ENCODE measurements at places on chromosomes 6 and 20.

GRCh38 chr6:87237804-87238203, 82.4 kb downstream of the ZNF292 start:
- H3K4me1 ChIP-seq, result peaks cover 10% of the 10 kb centered on the region
- H3K27me3 ChIP-seq, result no peaks in the 10 kb centered on the region
- no peak for DNase-seq

GRCh38 chr6:134223796-134224420, 94.0 kb downstream of the SGK1 start:
- H3K4me1 ChIP-seq, result peaks cover 1% of the 10 kb centered on the region
- H3K4me3 ChIP-seq, result no peak overlapping the region
- no peak overlapping the region for H3K27ac ChIP-seq

- no peak overlapping the region for H3K27ac ChIP-seq
- no peaks in the 10 kb centered on the region for H3K36me3 ChIP-seq
- no peaks in the 10 kb centered on the region for H3K4me1 ChIP-seq
- no peak for DNase-seq
Observed at GRCh38 chr6:105550955-105551620, 148.2 kb upstream of the PREP start.

DNA sequence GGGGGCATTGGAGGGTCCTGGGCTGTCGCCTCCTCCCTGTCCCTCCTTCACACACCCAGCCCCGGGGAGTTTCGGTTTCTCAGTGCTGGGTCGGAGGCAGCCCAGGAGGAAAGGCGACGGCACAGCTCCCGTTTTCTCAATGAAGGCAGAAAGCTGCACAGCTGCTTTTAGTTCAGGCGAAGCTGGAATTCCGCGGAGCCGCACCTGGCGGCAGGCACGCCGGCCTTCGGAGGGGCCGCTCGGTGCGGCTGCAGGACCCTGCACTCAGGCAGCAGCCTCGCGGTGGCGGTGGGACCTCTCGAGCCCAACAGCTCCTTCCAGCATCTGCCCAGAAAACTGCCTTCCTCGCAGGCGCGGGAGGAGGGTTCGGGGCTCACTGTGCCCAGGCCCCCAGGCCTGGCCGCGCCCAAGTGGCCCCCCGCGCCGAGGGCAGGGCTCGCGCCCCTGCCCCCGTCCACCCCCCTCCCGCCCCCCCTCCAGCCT, 4.6 kb downstream of the FOXQ1 start:
- no peak overlapping the region for H3K27ac ChIP-seq
- peak overlapping the region; percentile 36 for H3K4me3 ChIP-seq
- peaks cover 38% of the 10 kb centered on the region for H3K27me3 ChIP-seq
- H3K36me3 ChIP-seq, result no peaks in the 10 kb centered on the region
- no peak for DNase-seq
- peaks cover 19% of the 10 kb centered on the region for H3K4me1 ChIP-seq

- no peak overlapping the region for H3K27ac ChIP-seq
- H3K4me3 ChIP-seq, result no peak overlapping the region
- peaks cover 1% of the 10 kb centered on the region for H3K4me1 ChIP-seq
Observed at GRCh38 chr6:12327391-12327790, 37.2 kb downstream of the EDN1 start.

DNA sequence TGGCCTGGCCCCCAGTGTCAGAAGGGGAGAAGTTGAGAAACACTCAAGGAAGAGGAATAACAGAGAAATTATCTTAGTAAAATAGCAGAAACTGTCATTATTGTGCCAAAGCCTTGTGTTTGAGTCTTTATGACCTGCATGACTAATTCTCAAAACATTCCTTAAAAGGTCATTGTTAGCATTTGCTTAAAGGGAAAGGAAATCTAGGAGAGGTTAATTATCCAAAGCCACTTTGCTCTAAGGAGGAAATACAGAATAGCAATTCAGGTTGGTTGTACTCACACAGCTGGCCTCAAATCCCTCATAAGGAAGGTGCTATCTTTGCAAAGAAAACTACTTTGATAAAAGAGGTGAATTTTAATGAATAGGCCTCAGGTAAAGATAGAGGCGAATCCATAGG, 516.7 kb downstream of the CBLN4 start:
- H3K36me3 ChIP-seq, result no peaks in the 10 kb centered on the region
- no peak for DNase-seq
- no peaks in the 10 kb centered on the region for H3K4me1 ChIP-seq
- H3K27ac ChIP-seq, result no peak overlapping the region

- H3K27ac ChIP-seq, result no peak overlapping the region
- H3K36me3 ChIP-seq, result peaks cover 6% of the 10 kb centered on the region
- no peaks in the 10 kb centered on the region for H3K27me3 ChIP-seq
- H3K4me1 ChIP-seq, result peaks cover 35% of the 10 kb centered on the region
- peak overlapping the region; percentile 83 for H3K4me3 ChIP-seq
- DNase-seq, result no peak
Observed at GRCh38 chr6:52671676-52672075, 763 bp downstream of the TMEM14A start.

GRCh38 chr20:38731738-38732113, 7.4 kb downstream of the SLC32A1 start:
- H3K4me1 ChIP-seq, result peaks cover 41% of the 10 kb centered on the region
- H3K36me3 ChIP-seq, result no peaks in the 10 kb centered on the region
- H3K27me3 ChIP-seq, result peaks cover 98% of the 10 kb centered on the region
- no peak overlapping the region for H3K27ac ChIP-seq
- no peak overlapping the region for H3K4me3 ChIP-seq
- no peak for DNase-seq

DNA sequence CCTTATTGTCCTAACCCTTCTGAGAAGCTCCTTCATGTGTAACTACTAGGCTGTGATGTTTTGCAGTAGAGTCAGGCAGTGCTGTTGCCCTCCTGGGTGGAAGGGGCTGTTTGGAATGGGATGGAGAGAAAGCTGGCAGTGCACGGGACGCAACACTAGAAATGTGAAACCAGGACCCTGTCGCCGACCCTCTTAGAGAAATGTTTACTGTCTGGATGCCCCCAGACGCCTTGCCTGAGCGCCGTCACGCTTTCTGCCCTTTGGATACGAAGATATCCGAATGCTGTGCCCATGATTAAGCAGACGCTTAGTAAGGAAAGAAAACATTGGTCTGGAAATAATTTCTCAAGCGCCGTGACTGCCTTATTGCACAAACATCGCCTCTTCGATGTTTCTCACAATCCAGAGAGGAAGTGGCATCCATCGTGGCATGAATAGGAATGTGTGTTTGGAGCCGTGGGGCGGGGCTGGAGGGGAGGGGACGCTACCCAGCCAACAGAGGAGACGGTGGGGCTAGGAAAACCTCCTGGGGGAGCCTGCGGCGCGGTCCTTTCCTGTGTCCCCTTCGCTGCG, 661 bp upstream of the PPP1R14C start:
- H3K27me3 ChIP-seq, result peaks cover 80% of the 10 kb centered on the region
- peak overlapping the region; percentile 63 for H3K4me3 ChIP-seq
- no peak for DNase-seq
- peaks cover 22% of the 10 kb centered on the region for H3K4me1 ChIP-seq

- no peaks in the 10 kb centered on the region for H3K27me3 ChIP-seq
- no peaks in the 10 kb centered on the region for H3K4me1 ChIP-seq
- no peak overlapping the region for H3K4me3 ChIP-seq
- no peak overlapping the region for H3K27ac ChIP-seq
Observed at GRCh38 chr6:112640891-112641290, 293.8 kb downstream of the RFPL4B start.

GRCh38 chr6:107594736-107595135, 104.8 kb downstream of the SOBP start:
- DNase-seq, result no peak
- no peaks in the 10 kb centered on the region for H3K4me1 ChIP-seq
- no peaks in the 10 kb centered on the region for H3K36me3 ChIP-seq
- H3K27me3 ChIP-seq, result peaks cover 23% of the 10 kb centered on the region
- H3K4me3 ChIP-seq, result no peak overlapping the region
- no peak overlapping the region for H3K27ac ChIP-seq

DNA sequence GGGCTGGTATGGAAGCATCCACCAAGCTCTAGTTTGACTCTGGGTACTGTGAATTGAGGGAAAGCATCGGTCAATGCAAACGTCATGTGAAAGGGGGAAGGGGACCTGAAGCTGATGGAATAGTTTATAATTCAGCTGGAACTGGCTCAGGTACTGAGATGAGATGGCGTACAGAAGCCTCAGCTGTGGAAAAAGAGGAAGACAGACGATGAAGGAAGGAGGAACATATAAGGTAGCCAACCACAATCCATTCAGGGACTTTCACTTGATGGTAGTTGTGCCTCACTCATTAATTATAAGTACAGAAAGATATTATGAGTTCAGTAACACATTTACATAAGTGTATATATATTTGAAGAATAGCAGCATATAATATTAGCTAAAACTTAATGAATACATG, 2.7 kb downstream of the CALHM5 start:
- H3K27me3 ChIP-seq, result no peaks in the 10 kb centered on the region
- H3K4me1 ChIP-seq, result no peaks in the 10 kb centered on the region
- H3K36me3 ChIP-seq, result no peaks in the 10 kb centered on the region
- DNase-seq, result no peak

- DNase-seq, result no peak
- H3K27me3 ChIP-seq, result no peaks in the 10 kb centered on the region
- H3K27ac ChIP-seq, result peak overlapping the region; percentile 39
- H3K36me3 ChIP-seq, result peaks cover 23% of the 10 kb centered on the region
Observed at GRCh38 chr6:2881423-2881822, 21.7 kb downstream of the SERPINB9 start.

GRCh38 chr6:10385524-10386132, 29.2 kb downstream of the TFAP2A start:
- no peak overlapping the region for H3K27ac ChIP-seq
- H3K4me1 ChIP-seq, result peaks cover 20% of the 10 kb centered on the region
- peaks cover 98% of the 10 kb centered on the region for H3K27me3 ChIP-seq
- H3K4me3 ChIP-seq, result no peak overlapping the region
- no peaks in the 10 kb centered on the region for H3K36me3 ChIP-seq

DNA sequence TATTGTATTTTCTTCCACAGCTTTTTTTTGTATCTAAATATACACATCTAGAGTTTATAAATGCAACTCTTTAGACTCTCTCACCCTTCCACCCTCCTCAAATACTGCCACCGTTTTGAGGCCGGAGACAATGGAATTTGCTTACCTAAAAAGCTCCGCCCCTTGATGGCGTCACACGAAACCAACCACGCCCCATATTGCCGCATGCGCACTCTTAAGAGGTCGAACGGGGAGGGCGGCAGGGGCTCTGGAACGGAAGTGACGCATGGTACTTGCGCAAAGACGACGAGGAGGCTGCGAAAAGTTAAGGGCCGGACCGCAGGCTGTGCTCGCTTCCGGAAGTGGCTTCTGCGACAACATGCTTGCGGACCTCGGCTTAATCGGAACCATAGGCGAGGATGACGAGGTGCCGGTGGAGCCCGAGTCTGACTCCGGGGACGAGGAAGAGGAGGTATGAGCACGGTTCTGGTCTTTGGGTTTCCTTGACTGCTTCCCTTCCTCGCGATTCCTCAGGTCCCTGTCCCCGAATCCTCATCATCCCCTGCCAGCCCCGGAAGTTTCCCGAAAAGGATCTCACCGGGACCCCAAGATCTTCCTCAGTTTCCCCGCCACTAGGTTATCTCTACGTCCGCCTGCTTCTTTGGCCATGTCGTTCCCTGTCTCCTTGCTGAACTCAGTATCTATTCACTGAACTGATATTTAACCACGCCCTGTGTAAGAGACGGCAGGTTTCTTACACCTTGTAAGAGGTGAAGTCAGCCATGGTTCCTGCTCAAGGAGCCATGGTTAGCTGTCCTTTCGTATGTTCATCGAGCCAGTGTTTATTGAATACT, at the start of gene DDX27:
Gene DDX27, plus strand, starts transcription at position 326 of the 833 bp plus-strand sequence. Its CDS starts 33 bp downstream, at position 359.
- H3K4me3 ChIP-seq, result peak within 1 kb of the TSS; percentile 91
- H3K36me3 ChIP-seq, result peaks cover 45% of the 10 kb centered on the region
- H3K27ac ChIP-seq, result peak within 1 kb of the TSS; percentile 97
- H3K4me1 ChIP-seq, result peaks cover 35% of the 10 kb centered on the region

DNA sequence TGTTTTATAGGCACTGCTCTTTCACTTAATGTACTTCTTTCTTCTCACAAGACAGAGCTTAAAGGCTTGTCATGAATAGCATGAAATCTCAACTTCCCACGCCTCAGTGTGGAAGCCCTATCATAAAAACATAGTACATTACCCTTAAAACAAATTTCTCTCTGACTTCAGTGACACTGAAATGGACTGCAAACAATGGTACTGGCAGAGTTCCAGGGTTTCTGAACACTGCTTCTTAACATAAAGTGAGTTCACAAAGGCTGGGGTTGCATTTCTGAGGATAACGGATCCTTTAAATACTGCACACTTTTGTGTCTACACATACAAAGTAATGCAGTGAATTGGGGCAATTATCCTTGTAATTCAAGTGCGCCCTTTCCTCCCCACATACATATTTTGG, 32.3 kb upstream of the PLEKHG1 start:
- no peak overlapping the region for H3K4me3 ChIP-seq
- H3K4me1 ChIP-seq, result no peaks in the 10 kb centered on the region

GRCh38 chr20:43658069-43658722, 8.7 kb upstream of the MYBL2 start:
- peaks cover 8% of the 10 kb centered on the region for H3K36me3 ChIP-seq
- H3K27ac ChIP-seq, result peak overlapping the region; percentile 98
- H3K27me3 ChIP-seq, result no peaks in the 10 kb centered on the region
- H3K4me1 ChIP-seq, result peaks cover 18% of the 10 kb centered on the region

- peaks cover 1% of the 10 kb centered on the region for H3K4me1 ChIP-seq
- no peak for DNase-seq
- H3K27ac ChIP-seq, result no peak overlapping the region
Observed at GRCh38 chr20:37207171-37207570, 27.8 kb upstream of the MROH8 start.

- H3K27ac ChIP-seq, result no peak overlapping the region
- DNase-seq, result no peak
- no peaks in the 10 kb centered on the region for H3K36me3 ChIP-seq
Observed at GRCh38 chr20:52785679-52786078, 186.5 kb upstream of the TSHZ2 start.

- H3K27ac ChIP-seq, result no peak overlapping the region
- peaks cover 100% of the 10 kb centered on the region for H3K36me3 ChIP-seq
Observed at GRCh38 chr6:15499591-15499990, 163.2 kb downstream of the DTNBP1 start.

DNA sequence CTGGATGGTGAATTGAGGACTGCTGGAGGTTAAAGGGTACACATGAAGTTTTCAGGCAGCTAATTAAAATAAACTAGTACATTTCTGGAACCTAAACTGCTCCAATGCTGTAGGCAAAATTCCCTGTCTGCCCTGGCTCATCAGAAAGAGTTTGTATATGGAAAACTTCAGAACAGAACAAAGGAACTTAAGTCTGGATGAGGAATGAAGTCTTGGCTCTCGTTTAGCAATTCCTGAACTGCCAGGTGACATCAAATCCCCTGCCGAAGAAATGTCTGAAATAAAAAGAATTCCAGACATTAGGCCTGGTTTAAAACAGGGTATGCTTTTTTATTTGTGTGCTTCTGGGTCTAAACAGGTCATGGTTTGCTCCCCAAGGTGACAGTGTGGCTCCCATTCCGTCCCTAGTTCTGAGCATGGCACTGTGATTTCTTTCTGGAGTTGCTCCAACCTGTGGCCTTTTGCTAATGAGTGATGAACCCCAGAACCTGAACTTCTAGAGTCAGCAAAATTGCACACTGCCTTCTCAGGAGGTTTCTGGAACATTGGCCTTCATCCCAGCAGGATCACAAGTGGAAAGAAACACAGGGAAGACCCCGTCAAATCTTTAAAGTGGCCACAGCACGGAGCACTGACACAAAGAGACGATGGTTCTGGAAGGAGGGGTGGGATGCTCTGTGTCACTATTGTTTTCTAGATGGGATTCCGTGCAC, 129.4 kb upstream of the NAA20 start:
- H3K36me3 ChIP-seq, result no peaks in the 10 kb centered on the region
- H3K27ac ChIP-seq, result no peak overlapping the region
- no peak for DNase-seq
- no peak overlapping the region for H3K4me3 ChIP-seq
- no peaks in the 10 kb centered on the region for H3K4me1 ChIP-seq

- peak overlapping the region; percentile 73 for H3K27ac ChIP-seq
- H3K36me3 ChIP-seq, result peaks cover 68% of the 10 kb centered on the region
- peak overlapping the region; percentile 2 for H3K4me3 ChIP-seq
Observed at GRCh38 chr6:90110971-90111370, 185.7 kb downstream of the BACH2 start.

- H3K4me1 ChIP-seq, result peaks cover 26% of the 10 kb centered on the region
- no peak overlapping the region for H3K27ac ChIP-seq
- peaks cover 1% of the 10 kb centered on the region for H3K36me3 ChIP-seq
- no peaks in the 10 kb centered on the region for H3K27me3 ChIP-seq
Observed at GRCh38 chr20:50727792-50728485, 3.4 kb upstream of the PARD6B start.
